Activated CD4-positive, alpha-beta T cell treated with anti-CD3 and anti-CD28 coated beads, Interleukin-2, amount 50 U/mL, for 48 hours (primary cell): ENCODE measurements at places on chromosomes 6 and 20.

- no peak for DNase-seq
These were observed 78.8 kb downstream of the RPS12 start for GRCh38 chr6:132892929-132893771.

DNA sequence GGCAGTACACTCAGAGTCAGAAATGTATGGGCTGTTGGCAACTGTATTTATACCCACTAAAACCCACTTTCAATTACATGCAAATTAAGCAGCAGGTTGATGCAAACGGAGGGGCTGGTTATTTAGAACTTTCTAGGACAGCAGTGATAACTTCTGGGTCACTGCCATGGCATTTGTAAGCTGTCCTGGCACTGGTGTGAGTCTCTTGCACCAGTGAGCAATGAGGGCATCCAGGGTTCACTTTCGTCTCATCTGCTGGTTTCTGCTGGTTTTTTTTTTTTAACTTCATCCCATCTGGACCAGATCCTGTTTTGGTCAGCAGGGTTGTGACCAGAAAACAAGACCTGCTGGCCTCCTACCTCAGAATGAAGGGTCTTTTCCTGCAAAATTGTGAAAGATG lies 49.2 kb downstream of the CDH26 start:
- no peak for DNase-seq

GRCh38 chr6:150628908-150629307 lies 29.2 kb downstream of the PLEKHG1 start:
- no peak for DNase-seq

GRCh38 chr6:144335914-144336313 lies 50.8 kb downstream of the UTRN start:
- peak; percentile 22 for DNase-seq

- DNase-seq: no peak
These were observed 133.6 kb downstream of the SYNE1 start for GRCh38 chr6:152503546-152503945.

- no peak for DNase-seq
These were observed 12.2 kb upstream of the RSPH3 start for GRCh38 chr6:159012201-159012600.
